Right renal pelvis (tissue), 4 donors: ENCODE measurements at places on chromosomes 7 and 10. TPM values are rescaled to one million over a fixed set of nuclear protein-coding genes. Genes with fewer than 3 reads are reported as not detected.

Gene CC2D2B
- 1.3 TPM for polyA plus RNA-seq

Gene CNPY1
- polyA plus RNA-seq, result not detected

DNA sequence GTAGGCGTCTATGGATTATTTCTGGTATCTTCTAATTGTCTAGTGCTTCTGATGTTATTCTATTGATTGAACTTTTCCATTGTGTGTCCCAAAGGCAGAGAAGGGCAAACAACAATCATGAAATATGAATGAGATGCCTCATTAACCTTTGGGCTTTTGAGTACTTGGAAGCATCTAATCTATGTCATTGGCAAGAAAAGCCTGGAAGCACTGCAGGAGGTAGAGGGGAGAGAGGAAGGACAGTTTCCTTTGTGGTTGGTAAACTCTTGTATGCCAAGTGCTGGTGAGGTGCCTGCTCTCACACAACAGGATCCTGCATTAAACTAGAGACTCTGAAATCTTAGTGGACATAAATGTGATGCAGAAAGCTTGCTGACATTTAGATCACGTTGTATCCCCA, 155.2 kb upstream of the TPK1 start:
- DNase-seq, result no peak

DNA sequence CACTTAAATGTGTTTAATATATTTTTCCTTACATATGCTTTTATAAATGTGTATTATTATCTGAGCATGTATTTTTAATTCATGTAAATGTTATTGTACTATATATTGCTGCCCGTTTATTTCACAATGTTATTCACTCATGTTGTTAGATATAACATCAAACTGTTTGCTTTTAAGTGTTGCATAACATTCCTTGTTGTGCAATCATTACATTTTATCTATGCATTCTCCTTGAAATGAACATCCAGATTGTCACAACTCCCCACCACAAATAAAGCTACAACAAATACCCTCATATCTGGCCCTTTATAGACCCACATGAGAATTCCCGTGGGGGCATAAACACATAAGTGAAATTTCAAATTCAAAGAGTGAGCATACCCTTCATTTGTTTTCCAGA, 264.2 kb downstream of the HPSE2 start:
- no peak for DNase-seq

DNA sequence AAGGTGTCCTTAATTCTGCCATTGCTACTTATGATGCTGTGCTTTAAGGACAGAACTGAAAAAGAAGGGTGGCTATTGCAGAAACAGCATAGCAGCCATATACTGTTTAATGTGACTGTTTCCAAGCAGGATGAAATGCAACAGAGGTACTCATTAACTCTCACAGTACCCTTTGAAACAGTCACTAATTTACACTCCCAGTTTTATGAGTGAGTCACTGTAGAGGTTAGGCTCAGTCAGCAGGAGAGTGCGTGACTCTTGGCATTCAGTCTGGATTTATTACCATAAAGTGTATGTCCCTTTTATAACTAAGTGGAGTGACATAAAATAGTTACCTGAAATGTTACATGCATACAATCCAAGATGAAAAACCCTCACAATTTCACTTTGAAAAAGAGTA, 27.7 kb downstream of the ALDH18A1 start:
- peak; percentile 33 for DNase-seq

DNA sequence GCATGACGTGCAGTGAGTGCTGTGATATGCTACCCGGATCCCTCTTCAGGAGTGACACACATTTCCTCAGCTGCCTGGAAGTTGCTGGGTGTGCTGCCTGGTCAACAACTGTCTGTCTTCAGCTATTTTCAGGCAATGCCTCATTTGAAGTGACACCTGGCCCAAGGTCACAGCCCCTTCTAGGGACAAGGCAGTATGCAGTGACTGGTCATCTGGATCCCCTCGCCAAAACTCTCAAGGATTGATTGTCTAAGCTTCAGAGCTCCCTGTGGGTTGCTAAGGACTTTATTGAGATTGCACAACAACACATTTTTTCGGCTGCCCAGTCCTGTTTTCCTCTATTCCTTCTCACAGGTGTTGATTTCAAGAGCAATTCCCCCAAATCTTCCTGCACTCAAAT, 108.8 kb downstream of the GNAI1 start:
- DNase-seq, result no peak

- DNase-seq, result peak; percentile 34
Observed at GRCh38 chr10:129096065-129096984, 370.7 kb upstream of the MGMT start.

DNA sequence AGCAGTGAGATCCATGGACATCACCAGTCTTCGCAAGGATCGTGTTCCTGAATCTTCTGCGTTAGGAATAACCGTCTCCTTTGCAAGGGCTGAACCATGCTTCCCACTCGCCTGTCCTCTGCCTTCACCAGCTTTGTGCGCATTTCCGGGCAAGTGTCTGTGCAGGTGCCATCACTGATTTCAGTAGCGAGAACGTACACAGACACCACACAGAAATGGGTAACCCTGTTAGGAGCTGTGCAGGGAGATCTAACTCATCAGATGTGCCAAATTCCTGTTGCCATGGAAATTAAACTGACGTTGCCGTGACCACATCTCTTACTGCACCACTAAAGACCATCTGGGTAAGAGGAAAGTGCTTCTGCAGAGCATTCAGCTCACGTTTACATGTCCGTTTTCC, 146.3 kb downstream of the DIP2C start:
- no peak for DNase-seq

- DNase-seq, result no peak
Observed at GRCh38 chr10:118944959-118945633, 84.4 kb upstream of the NANOS1 start.

DNA sequence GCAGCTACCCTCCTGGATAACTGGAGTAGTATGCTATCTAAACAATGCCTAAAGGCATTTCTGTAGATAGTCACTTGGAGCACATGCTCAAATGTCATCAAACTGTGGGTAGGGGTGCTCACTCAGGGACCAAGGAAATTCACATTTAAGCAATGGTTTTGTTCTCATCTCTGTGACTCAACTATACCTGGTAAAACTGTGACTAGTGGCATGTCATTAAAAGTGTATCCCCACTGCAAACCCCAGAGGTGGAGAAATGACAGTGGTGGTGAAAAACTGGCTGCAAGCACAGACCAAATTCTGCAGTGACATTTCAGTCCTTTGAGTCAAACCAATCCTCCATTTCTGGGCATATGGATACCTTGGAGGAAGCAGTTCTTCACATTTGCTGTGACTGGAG, 134.2 kb upstream of the EFCAB10 start:
- DNase-seq, result no peak

DNA sequence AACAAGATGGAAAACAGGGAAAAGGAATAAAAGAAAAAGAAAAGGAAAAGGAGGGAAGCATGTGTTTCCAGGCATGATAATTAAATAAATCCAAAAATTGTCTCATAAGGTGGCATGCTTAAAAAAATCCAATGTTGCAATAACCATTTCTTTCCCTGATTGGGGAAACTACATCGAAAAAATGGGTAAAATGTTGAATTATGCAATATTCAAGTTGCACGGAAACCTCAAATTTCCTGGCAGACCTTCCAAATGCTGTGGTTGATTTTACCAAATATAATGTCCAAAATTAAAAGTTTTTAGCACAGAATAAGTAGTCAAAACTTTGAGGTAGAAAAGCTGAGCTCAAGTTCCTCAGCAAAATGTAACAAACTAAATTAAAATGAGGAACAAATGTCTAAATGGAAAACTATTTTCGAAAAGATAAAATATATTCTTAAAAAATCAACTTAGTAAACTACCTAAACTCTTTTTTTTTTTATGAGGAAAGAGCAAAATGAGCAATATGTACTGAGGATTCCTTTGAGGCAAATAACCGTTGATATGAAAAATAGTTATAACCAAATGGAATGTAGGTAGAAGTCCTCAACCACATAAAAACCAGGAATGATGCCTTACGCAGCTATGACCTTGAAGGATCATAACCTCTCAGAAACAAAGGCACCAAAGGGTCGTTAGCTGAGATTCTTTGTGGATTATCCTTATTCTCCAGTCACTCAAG, 52.6 kb downstream of the MACC1 start:
- no peak for DNase-seq

DNA sequence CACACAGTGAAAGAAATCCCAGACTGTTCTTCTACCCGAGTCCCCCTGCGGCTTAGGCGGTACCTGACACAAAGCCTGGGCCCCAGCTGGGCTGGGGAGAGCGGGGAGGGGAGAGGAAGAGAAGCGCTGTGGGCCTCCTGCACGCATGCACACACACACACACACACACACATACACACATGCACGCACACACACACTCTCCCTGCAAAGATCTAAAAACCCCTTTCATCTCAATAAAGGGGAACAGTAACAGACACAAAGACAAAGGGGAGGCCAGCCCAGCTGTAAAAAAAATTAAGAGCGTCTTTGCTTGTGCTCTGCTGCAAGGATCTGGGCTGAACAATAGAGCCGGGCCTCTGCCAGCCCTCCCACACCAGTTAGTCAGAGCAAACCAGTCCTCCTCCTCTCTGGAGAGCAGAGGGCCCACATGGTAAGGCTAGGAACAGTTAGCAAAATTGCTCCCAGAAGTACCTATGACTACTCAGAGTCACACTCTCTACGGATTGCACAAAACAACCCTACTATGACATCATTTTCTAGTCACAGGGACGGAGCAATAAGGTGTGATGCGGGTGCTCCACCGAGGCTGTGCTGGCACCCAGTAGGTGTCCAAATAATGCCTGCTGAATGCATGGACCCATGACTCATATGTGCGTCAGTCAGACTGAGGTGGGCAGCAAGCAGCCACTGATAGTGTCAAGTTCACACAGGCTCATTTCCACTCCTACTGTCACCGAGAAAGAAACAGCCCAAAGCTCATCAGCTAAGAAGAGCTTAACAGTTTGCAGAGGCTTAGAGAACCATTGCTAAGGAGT, 9.2 kb downstream of the ITPRIP start:
- DNase-seq, result no peak

DNA sequence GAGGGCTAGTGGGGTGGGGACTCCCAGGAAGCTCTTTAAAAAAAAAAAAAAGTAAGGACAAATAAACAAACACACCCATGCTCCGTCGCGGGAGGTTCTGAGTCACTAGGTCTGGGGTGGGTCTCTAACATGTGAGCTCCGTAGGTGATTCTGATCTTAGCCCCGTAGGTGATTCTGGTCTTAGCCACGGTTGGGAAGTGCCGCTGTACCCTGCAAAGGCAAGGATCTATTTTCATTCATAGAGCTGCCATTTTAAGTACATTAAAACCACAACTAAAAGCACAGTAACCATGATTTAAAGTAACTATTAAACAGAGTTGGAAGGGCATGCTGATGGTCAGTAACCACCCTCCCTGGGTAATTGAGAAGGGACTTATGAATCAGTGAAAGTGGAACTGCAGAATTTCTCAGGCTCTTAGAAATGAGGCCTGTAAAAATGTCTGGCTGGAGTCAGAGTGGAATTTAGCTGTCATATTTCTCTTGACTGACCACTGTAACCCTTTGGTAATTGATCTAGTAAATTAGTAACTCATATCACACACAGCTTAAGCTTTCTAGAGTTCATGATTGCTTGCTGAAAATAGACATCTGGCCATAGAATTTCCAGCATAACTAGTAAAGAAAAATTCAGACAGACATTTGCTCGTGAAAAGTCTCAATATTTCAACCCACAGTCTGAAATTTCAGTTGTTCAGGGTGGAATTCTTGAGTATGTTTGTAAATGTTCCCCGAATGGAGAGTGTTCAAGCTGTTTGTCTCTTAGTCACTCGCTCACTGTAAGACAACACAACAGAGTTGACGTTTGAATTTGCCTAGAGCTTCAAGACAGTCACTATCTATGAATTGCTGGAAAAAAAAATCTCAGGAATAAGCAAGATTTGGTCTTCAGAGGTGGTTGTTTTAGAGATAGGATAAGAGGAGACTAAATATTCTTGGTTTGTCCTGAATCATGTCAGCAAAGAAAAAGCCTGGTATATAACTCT, 34.2 kb upstream of the TCF7L2 start:
- no peak for DNase-seq
